ENCODE measurements at places on chromosomes 16 and 17.

- DNase-seq = no peak
These were observed 169.1 kb downstream of the WSCD1 start for GRCh38 chr17:6239241-6239798.

- DNase-seq = no peak
These were observed 41.1 kb upstream of the CRISPLD2 start for GRCh38 chr16:84778720-84779119.

DNA sequence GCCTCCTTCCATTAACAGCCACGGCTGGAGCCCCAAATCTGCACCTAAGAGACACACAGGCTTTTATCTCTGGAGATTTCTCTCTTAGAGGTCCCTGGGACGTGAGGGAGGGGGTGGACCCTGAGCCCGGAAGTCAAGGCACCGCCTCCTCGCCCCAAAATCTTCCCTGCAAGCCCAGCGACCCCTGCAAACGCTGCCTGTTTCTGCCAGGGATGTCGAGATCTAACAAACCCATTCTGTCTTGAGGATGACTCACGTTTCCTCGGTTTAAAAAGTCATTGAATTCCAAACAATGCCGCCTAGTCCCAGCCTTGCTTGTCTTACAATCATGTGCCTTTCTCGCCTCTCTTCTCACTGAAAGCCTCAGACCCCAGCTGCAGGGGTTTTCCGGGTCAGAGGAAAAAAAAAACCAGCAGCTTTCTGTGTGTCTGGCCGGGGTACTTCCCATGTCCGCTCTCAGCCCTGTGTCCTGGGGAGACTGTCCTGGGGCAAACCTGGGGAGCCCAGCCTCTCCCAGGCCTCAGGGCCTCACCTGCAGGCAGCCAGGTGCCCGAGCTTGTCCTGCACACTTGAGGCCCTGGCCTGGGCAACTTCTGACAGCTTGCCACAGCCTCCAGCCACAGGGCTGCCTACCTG lies 15.4 kb downstream of the ARL2BP start:
- no peak for DNase-seq

DNA sequence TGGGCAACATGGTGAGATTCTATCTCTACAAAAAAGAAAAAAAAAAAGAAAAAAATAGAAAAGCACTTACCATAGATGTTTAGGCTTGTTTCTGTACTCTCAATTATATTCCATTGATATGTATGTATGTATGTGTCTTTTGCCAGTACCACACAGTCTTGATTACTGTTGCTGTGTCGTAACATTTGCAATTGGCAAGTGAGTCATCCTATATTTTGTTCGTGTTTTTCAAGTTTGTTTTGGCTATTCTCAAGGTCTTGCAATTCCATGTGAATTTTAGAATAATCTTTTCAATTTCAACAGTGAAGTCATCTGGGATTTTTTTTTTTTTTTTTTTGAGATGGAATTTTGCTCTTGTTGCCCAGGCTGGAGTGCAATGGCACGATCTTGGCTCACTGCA lies 19.3 kb downstream of the SPECC1 start:
- peak; percentile 53 for DNase-seq

- no peak for DNase-seq
These were observed at the start of gene ASPA for GRCh38 chr17:3475812-3476610. TSS of gene ASPA (plus strand) at chr17:3475997. CDS start at chr17:3476160, 163 bp downstream.

DNA sequence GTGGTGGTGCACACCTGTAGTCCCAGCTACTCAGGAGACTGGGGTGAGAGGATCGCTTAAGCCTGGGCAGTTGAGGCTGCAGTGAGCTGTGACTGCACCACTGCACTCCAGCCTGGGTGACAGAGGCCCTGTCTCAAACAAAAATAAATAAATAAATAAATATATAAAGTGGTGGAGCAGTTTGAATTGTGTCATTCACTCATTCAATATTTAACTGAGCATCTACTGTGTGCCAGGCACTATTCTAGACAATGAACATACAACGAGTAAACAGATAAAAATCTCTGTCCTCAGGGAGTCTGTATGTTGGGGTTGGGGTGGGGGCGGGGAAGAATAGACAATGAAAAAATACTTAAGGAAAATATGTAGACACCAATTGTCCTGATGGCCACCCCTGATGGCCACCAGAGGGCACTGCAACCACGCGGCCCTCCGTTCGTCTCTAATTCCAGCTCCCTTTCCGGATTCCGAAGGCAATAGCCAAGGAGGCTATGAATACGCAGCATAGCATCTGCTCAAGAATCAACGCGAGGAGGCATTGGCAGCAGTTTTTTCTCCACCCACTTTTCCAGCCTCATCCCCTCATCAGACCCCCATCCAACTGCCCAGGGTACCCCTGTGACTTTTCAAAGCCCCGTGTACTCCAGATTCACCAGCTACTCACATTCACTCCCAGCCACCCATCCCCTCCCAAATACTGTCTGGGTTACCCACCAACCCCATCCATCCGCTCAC lies 21.4 kb downstream of the QPRT start:
- DNase-seq = peak; percentile 80

- no peak for DNase-seq
These were observed 158.5 kb downstream of the PPM1E start for GRCh38 chr17:58913971-58914769.

DNA sequence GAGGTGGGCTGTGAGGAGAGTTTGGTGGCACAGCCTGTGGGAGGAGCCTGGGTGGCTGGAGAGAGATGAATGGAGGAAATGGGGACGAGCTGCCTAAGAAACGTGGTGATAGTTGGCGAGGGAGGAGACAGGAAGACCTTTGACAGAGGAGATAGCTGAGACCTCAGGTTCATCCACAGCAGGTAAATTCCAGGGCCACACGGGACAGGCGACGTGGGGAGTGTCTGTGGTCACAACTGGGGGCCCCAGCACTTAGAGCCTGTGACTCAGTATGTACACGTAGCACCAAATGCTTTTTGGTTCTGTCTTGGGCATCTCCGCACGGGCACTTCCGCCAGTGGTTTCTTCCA lies 7.7 kb downstream of the MINK1 start:
- no peak for DNase-seq

DNA sequence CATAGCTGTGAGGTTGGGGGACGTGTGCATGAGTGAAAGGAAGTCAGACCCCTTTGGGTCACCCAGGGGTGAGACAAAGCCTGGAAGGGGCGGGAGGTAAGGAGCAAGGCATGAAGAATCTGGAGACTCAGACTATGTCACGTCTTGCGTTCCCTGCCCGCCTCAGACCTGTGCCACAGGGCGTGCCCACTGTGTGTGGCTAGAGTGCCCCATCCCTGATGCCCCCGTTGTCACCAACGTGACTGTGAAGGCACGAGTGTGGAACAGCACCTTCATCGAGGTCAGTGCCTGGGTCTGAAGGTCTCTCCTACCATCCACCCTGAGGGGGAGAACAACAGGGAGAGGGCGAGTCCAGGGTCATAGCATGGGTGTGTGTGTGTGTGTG lies 15.1 kb upstream of the PDK2 start:
- no peak for DNase-seq

- DNase-seq = no peak
These were observed 47.6 kb downstream of the GOSR1 start for GRCh38 chr17:30524847-30525246.

Measured in hematopoietic multipotent progenitor cell treated with erythropoietin and hydrocortisone succinate and interleukin-3 and kit ligand, for 17 days (in vitro differentiated cells).